ENCODE measurements at places on chromosomes 4 and X. TPM values are rescaled to one million over a fixed set of nuclear protein-coding genes. Genes with fewer than 3 reads are reported as not detected.

Gene CT45A1
- total RNA-seq = not detected

Gene SYNPO2
- 2.8 TPM for total RNA-seq

DNA sequence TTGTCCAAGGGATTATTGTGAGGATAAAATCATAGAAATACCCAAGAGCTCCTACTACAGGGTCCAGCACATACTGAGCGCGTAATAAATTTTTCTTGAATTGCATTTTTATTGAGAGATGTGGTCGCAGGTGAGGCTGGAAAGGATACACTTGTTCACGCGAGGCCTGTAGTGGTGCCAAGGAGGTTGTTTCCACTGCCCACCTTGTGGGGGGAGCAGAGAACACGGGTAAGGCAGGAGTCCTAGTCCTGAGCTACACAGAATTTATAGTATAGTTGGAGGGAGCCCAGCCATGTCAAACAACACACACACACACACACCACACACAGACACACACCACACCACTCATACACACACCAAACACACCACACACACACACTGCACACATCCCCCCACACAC is 31.8 kb upstream of the CYP4V2 start:
- no peak overlapping the region for H3K27ac ChIP-seq
- DNase-seq = no peak
- no peak overlapping the region for H3K4me3 ChIP-seq
- no peaks in the 10 kb centered on the region for H3K4me1 ChIP-seq
- H3K27me3 ChIP-seq = no peaks in the 10 kb centered on the region

DNA sequence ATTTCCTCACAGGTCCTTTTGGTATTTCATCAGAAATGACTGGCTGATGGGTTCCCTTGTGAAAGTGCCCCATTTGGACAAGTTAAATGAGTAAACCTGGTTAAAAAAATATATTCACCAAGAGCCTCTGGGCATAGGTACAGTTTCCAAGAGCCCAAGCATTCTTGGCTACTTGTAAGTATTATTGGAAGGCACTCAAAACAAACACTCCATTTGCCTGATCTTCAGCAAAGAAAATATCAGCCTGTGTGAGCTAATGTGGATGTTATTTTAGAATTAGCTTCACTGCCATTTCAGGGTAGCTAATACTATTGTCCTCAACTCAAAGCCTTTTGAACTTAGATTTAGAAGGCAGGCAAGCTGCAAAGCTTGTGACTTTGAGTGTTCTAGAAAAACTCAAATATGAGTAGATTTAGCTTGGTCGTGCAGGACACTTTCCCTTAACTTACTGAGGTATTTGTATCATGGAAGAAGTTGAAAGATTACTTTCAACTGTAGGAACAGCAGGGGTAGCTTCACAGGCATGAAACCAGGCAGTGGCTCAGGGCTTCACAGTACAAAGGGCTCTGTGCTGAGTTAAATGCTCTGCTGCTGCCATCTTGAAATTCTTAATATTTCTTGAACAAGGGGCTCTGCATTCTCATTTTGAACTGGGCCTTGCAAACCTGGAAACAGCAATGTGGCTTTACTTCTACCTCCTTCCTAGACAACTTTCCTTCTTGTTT is 177.2 kb downstream of the AMELX start:
- no peaks in the 10 kb centered on the region for H3K4me1 ChIP-seq
- no peaks in the 10 kb centered on the region for H3K36me3 ChIP-seq
- no peaks in the 10 kb centered on the region for H3K27me3 ChIP-seq
- H3K4me3 ChIP-seq = no peak overlapping the region
- DNase-seq = no peak
- H3K27ac ChIP-seq = no peak overlapping the region

GRCh38 chrX:100447655-100448397 is 37.8 kb upstream of the PCDH19 start:
- H3K4me3 ChIP-seq = no peak overlapping the region
- no peak overlapping the region for H3K27ac ChIP-seq
- DNase-seq = no peak
- no peaks in the 10 kb centered on the region for H3K36me3 ChIP-seq
- H3K4me1 ChIP-seq = no peaks in the 10 kb centered on the region

GRCh38 chrX:127519323-127519722 is 532.9 kb downstream of the ACTRT1 start:
- no peaks in the 10 kb centered on the region for H3K36me3 ChIP-seq
- H3K27ac ChIP-seq = no peak overlapping the region
- H3K27me3 ChIP-seq = no peaks in the 10 kb centered on the region
- H3K4me1 ChIP-seq = no peaks in the 10 kb centered on the region
- no peak overlapping the region for H3K4me3 ChIP-seq

All from SJSA1 (cell line).